Motor neuron (in vitro differentiated cells): ENCODE measurements at places on chromosomes 7 and 10.

DNA sequence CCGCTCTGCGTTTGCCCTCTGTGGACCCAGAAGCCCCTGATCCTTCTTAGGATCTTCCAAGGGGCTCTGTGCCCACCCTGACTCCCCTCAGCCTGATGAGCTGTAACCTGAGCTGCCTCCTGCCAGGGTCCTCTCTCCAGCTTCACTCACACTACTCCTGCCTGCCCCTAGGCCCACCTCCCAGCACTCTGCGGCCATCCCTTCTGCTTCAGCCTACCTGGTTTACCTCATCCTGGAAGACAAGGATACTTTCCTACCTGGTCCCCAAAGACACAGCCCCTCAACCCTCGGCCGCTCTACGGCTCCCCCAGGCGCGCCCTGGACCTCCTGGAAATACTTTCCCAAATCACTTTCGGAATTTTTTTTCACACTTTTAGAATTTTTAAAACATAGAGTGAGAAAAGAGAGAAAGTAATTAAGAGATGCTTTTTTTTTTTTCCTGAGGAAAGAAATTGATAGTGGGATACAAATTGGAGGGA is 6.4 kb upstream of the ZNF862 start:
- ATAC-seq, result no peak

- no peak for ATAC-seq
Measured at GRCh38 chr7:37482505-37482904, 33.8 kb upstream of the ELMO1 start.

GRCh38 chr10:95533590-95533989 is 27.6 kb downstream of the SORBS1 start:
- ATAC-seq, result no peak

DNA sequence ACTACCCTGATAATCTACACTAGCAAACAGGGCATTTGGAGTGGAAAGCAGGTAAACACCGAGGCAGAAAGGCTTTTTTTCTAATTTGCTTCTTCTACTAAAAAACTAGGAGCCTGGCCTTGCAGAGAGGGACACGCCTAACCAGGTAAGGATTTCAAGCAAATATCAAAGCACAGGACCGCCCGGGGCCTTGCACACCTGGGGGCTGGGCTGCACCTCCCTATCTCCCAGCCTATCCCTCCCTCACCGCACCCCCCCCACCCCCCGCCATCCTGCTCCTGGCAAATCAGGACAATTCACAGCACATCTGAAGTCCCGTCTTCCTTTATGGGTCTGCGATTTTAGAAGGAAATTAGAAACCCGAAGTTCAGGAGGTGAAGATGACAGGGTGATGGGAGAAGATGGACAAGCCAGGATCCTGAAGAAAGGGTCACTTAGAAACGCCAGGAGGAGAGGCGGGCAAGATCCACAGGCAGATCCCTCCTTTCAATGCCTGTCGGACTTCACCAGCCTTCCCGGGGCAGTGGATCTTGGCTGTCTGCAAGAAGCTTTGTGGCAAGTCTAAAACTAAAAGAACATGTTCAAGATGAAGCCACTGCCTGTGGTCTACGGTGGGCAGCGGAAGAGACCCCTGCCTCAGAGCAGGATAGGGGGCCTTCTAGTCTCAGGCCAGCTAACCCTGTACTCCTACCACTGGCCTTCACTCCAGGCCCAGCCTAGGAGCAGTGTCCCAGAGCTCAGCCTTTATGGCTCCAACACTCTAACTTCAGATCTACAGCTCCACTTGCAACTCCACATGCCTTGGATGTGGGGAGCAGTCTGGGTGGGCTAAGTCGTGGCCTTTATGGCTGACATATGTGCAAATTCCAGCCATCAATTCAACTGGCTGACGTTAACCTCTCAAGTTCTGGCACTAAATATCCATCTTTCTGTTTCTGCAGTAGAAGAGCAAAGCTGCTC is 43.9 kb downstream of the TNS3 start:
- no peak for ATAC-seq

- no peak for ATAC-seq
Measured at GRCh38 chr7:74380720-74381119, 73.0 kb upstream of the GTF2IRD1 start.

GRCh38 chr7:34596887-34597286 is 61.1 kb upstream of the NPSR1 start:
- ATAC-seq, result peak; percentile 58

- no peak for ATAC-seq
Measured at GRCh38 chr7:48628793-48629349, 295.5 kb upstream of the CDC14C start.

GRCh38 chr7:98930921-98931320 is 52.6 kb downstream of the TRRAP start:
- no peak for ATAC-seq

DNA sequence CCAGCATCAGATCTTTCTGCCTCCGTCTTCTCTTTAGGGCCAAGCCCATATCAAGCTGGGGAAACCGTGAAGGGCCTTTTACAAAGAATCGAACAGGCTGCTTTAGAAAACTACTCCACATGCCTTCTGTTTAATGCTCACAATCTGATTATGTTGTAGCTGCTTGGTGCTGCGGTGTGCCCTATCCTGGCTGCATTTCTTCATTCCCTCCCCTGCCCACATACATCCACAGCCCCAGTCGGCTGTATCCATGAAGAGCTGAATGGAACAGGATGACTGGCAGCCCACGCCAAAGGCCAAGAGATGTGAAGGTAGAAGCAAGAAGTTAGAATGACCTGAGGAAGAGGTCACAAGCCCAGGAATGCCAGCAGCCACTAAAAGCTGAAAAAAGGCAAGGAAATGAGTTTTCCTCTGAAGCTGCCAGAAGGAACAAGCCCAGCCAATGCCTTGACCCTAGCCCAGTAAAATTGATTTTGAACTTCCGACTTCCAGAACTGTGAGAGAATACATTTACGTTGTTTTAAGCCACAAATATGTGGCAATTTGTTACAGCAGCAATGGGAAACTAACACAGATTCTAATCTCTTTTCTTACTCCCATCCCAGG is 22.2 kb downstream of the TAS2R41 start:
- no peak for ATAC-seq

- ATAC-seq, result no peak
Measured at GRCh38 chr7:137694405-137694804, 152.4 kb downstream of the DGKI start.

- ATAC-seq, result peak; percentile 65
Measured at GRCh38 chr10:37752334-37752875, 105.0 kb downstream of the ZNF248 start.

- no peak for ATAC-seq
Measured at GRCh38 chr7:48213226-48213625, 42.0 kb downstream of the ABCA13 start.

- no peak for ATAC-seq
Measured at GRCh38 chr7:106129291-106129690, 17.2 kb upstream of the SYPL1 start.

DNA sequence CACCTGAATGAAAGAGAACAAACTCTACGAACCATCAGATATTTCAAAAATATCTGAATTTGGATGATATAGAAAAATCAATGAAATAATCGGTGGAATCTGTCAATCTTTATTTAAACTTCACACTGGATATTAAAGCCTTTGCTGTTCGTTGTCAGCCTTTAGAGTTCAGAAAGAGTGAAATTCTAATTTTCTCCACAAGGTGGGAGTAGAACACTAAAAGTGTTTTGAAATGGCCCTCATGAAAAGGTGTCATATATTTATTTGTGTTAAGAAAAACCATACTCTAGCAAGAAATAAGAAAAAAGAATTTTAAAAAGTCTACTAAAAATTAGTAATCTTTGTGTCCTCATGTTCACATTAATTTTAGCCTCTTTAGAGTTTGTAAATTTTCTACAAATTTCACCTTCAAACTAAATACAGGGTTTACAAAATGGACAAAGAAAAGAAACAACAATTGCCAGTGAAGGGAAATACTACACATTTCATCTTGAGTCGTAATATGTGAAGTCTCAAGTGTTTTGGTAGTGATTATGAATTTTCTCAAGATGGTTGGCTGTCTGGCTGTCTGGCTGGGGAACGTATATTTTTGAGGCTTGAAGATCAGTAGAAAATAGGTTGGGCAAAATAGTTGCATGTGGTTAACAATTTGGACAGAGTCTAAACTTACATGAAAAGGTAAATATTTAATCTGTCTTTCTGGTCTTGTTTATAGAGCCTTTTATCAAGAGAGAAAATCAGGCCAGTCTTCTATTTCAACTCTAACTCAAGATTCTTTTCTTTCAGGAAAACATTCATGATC is 43.7 kb downstream of the DNAJB9 start:
- ATAC-seq, result peak; percentile 56

DNA sequence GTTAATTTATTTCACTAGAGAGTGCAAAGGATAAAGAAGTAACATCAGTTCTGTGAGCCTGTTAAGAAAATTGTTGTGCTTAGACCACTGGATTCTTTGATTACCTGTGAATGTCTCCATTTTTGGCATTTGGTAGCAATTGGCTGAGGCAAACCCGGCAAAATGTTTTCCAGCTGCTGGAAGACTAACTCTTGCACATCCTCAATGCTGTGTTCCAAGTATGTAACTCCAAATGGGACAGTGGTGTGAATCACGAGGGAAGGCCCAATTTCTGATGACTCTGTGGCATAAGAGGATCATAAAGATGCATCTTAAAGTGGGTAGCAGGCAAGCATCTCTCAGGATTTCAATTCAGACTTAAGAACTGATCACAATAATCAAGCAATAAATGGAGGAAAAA is 268.8 kb downstream of the RNLS start:
- ATAC-seq, result no peak

DNA sequence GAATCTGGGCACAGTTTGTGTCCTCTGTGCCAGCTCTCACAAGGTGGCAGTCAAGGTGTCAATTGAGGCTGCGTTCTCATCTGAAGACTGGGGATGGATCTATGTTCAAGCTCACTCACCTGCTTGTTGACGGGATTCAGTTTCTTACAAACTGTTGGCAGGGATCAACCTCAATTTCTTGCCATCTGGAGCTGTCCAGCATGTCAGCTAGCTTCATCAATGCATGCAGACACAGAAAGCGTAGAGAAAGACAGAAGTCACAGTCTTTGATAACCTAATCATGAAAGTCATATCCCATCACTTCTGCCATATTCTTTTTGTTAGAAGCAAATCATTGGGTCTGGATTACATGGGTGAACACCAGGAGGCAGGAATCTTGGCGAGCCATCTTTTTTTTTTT is 32.0 kb upstream of the WAPL start:
- ATAC-seq, result no peak

GRCh38 chr10:114874827-114875411 is 53.3 kb downstream of the FHIP2A start:
- peak; percentile 71 for ATAC-seq

- no peak for ATAC-seq
Measured at GRCh38 chr7:38020121-38020785, 99.8 kb downstream of the EPDR1 start.

- ATAC-seq, result no peak
Measured at GRCh38 chr10:96703358-96703757, 17.0 kb downstream of the PIK3AP1 start.

DNA sequence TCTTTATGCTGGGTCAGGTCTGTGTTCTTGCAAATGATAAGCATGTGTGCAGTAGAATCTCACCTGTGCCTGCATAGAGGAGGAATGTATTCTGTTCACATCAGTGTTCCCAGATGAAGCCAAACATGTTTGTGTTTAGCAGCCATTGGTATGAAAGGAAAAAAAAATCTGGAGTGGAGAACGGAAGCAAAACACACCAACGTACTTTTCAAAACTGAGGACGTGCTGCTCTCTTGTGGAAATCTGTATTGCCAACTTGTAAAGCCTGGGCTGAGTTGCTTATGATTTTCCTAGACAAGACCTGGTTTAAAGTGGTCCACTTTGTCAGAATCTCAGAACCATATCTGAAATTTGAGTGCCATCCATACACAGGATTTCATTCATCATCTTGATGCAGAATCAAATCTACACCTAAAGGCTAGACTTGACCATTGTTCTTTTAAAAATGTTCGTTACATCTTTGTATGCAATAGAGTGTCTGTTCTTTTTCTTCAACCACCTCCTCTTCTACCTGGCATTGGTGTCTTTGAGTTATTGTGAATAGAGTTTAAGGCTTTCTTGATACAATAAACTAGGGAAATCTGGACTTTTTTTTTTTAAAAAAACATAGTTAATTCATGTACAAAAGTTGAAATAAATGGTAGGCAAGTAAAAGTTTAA is 367.7 kb downstream of the PHF14 start:
- ATAC-seq, result peak; percentile 68

- ATAC-seq, result no peak
Measured at GRCh38 chr10:75926763-75927162, 495.3 kb downstream of the LRMDA start.

DNA sequence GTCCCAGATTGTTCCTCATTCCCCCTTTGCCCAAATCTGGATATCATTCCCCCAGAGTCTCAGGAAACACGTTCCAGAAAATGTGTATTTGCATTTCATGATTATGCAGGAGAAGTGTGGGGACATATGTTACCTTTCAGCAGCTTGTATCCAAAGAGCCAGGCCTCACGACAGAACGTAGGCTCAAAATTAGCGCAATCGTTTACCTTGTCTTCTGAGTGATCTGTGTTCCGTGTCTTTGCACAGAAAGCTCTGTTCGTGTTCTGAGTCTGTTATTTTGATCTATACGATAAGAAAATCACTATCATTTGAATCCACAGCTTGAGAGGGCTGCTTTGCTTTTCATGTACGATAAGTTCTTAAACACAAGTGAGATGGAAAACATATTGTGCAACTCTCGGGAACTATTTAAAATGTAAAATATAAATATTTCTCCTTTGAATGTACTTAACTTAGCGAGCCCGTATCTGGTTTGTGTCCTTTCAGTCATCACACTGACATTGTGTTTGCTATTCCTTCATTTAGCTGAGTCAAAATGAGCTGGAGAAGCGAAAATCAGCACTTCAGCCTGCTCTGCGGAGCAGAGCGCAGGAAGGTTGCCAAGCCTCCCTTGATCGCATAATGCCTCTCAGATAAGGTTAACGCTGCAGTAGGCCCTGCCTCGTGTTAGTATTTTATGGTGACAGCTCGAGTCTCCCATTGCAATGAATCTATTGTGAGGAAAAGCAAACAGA is 80.2 kb upstream of the CACNB2 start:
- ATAC-seq, result no peak

DNA sequence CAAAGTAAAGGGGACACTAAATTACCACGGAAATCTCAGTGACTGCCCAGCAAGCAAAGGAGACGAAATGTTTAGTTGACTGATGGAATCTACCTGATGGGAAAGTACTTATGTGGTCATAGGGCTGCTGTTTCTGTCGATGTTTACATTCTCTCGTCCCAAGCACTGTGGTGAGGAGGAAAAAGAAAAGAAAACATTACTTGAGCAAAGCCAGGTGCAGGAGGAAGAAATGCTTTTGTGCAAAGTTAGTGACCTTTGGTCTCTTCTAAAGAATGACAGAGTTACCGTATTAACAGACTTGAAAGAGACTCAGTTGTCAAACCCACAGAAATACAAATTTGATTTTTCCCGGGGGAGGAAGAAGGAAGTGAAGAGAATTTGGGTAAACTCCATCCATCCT is 43.3 kb upstream of the FMC1 start:
- ATAC-seq, result no peak

GRCh38 chr10:34740321-34740720 is 74.8 kb downstream of the PARD3 start:
- no peak for ATAC-seq

DNA sequence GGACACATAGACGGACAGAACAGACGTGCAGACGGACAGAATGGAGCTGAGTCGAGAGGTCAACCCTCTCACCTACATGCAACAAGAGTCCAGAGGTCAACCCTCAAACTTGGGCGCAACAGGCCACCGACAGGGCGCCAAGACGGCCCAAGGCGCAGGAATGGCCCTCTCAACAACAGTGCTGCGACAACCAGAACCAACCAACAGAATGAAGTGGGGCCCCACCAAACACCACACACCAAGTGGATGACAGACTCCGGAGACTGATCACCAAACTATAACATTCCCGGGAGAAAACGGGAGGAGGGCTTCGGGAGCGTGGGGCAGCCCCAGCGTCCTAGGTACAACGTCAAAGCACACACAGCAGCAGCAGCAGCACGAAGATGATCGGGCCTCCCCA is 13.4 kb downstream of the INTS1 start:
- no peak for ATAC-seq
